Tibial nerve (tissue), 4 donors: ENCODE measurements at places on chromosomes 12 and 14. TPM values are rescaled to one million over a fixed set of nuclear protein-coding genes. Genes with fewer than 3 reads are reported as not detected.

The SLC5A8 gene
- not detected for total RNA-seq

The TMEM119 gene
- total RNA-seq = 46.3 TPM

The CMA1 gene
- not detected for total RNA-seq

The JAG2 gene
- total RNA-seq = 13.8 TPM

The ARHGAP5 gene
- 105 TPM for total RNA-seq

The SOAT2 gene
- 0.66 TPM for total RNA-seq

The ADCY4 gene
- 68.1 TPM for total RNA-seq

The RAD9B gene
- total RNA-seq = 0.63 TPM
